ENCODE measurements at places on chromosomes 7 and 10.

- no peak for DNase-seq
- no peak overlapping the region for H3K4me3 ChIP-seq
- no peak overlapping the region for H3K27ac ChIP-seq
- no peaks in the 10 kb centered on the region for H3K36me3 ChIP-seq
- H3K27me3 ChIP-seq: no peaks in the 10 kb centered on the region
- peaks cover 65% of the 10 kb centered on the region for H3K4me1 ChIP-seq
These were observed 5.9 kb downstream of the AKAP9 start for GRCh38 chr7:91946549-91946948.

DNA sequence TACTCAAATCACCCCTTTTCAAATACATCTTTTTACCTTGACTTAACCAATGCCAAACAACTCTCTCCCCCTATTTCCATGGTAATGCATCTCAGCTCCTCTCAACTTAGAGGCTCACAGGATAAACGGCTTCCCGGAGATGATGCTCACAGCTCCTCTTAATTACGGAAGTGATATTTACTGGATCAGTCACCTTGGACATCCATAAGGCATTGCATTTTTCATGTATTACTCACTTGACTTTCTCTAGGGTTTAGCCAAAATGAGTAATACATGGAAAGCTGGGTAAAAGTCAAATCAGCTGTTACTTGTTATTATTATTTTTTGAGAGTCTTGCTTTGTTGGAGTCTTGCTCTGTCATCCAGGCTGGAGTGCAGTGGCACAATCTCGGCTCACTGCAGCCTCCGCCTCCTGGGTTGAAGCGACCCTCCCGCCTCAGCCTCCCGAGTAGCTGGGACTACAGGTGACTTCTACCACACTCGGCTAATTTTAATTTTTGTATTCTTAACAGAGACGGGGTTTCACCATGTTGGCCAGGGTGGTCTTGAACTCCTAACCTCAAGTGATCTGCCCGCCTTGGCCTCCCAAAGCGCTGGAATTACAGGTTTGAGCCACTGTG, 73.3 kb upstream of the RHEB start:
- no peaks in the 10 kb centered on the region for H3K4me1 ChIP-seq
- no peaks in the 10 kb centered on the region for H3K27me3 ChIP-seq
- no peak overlapping the region for H3K4me3 ChIP-seq
- no peak for DNase-seq

GRCh38 chr7:57342954-57343353, 107.0 kb upstream of the ZNF716 start:
- H3K27ac ChIP-seq: no peak overlapping the region
- no peaks in the 10 kb centered on the region for H3K4me1 ChIP-seq
- H3K4me3 ChIP-seq: no peak overlapping the region
- no peaks in the 10 kb centered on the region for H3K36me3 ChIP-seq

GRCh38 chr7:66946545-66946944, 25.5 kb downstream of the TMEM248 start:
- peak overlapping the region; percentile 70 for H3K27ac ChIP-seq
- H3K27me3 ChIP-seq: no peaks in the 10 kb centered on the region
- no peak overlapping the region for H3K4me3 ChIP-seq
- peaks cover 100% of the 10 kb centered on the region for H3K36me3 ChIP-seq

- no peaks in the 10 kb centered on the region for H3K27me3 ChIP-seq
- no peak overlapping the region for H3K4me3 ChIP-seq
- no peak overlapping the region for H3K27ac ChIP-seq
These were observed 120.4 kb upstream of the RAB11FIP2 start for GRCh38 chr10:118167056-118167700.

DNA sequence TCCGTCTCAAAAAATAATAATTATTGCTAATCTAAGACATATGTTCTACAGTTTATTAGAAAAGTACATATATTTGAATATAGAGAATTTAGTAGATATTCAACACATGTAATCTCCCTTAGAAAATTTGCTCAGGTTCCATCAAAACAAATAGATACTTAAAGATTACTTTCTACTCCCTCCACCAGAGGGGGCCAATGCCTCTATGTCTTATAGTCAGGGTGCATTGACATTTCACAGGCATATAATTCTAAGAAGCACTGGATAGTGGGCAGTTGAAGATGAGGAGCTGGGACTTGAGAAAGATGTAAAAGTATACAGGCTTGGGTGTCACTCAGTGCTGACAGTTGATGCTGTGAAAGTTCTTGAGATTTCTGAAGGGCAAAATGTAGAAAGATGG, 301.6 kb upstream of the HPS1 start:
- no peaks in the 10 kb centered on the region for H3K4me1 ChIP-seq
- DNase-seq: peak; percentile 13
- no peaks in the 10 kb centered on the region for H3K27me3 ChIP-seq
- H3K4me3 ChIP-seq: no peak overlapping the region

DNA sequence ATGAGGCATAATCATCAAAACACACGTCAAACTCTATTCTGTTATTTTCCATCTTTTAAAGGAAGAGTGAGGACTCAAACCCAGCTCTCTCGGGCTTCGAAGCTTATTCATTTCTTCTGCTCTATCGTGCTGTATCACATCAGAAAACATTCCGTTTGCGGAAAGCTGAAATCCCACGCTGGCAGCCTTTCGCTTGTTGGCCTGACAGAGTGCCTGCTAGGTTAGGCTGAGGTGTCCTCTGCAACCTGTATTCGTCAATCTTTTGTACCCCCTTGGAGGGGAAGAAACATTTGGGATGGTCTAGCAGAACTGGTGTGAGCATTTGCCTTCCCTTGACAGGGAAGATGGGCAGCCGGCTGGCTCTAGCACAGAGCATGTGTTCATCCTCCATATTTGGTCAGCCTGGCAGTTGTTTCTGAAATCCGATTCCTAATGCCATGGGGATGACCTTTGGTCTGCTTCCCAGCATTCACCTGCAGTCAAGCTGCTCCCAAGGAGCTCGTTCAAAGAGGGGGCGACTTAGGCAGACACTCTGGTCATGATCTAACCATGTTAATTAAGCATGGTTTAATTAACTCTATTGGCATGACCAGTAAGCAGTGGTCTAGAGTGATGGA, 55.2 kb downstream of the TACC2 start:
- no peaks in the 10 kb centered on the region for H3K36me3 ChIP-seq
- peaks cover 4% of the 10 kb centered on the region for H3K4me1 ChIP-seq
- DNase-seq: peak; percentile 82
- H3K4me3 ChIP-seq: no peak overlapping the region
- H3K27ac ChIP-seq: peak overlapping the region; percentile 79

- no peaks in the 10 kb centered on the region for H3K36me3 ChIP-seq
- H3K27ac ChIP-seq: peak overlapping the region; percentile 81
- peak; percentile 65 for DNase-seq
- no peaks in the 10 kb centered on the region for H3K27me3 ChIP-seq
These were observed 161.1 kb downstream of the PRKAG2 start for GRCh38 chr7:151715666-151716315.

- H3K36me3 ChIP-seq: no peaks in the 10 kb centered on the region
- no peak for DNase-seq
- no peak overlapping the region for H3K4me3 ChIP-seq
- no peak overlapping the region for H3K27ac ChIP-seq
- no peaks in the 10 kb centered on the region for H3K27me3 ChIP-seq
- H3K4me1 ChIP-seq: no peaks in the 10 kb centered on the region
These were observed 170.3 kb downstream of the NRP1 start for GRCh38 chr10:33164060-33164709.

DNA sequence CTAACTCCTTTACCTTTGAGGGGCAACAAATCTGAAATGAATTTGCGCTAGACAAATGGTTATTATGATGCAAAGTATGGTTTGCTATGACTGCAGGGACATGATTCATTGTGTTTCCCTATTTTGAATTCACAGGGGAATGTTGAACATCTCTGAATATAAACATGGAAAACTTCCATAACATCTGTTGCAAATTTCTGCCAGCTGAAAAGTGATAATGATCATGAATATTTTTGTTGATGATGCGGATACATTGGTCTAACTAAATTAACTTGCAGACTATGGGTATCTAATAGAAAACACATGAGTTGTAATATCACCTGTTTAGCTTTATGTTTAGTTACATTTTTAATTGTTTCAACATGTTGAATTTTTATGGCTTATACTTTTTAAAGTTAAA, 1325.5 kb downstream of the REEP3 start:
- no peaks in the 10 kb centered on the region for H3K27me3 ChIP-seq
- H3K4me1 ChIP-seq: no peaks in the 10 kb centered on the region
- H3K36me3 ChIP-seq: no peaks in the 10 kb centered on the region
- H3K4me3 ChIP-seq: no peak overlapping the region
- H3K27ac ChIP-seq: no peak overlapping the region
- DNase-seq: no peak

GRCh38 chr10:103747193-103747865, 108.0 kb downstream of the SH3PXD2A start:
- H3K27ac ChIP-seq: no peak overlapping the region
- H3K27me3 ChIP-seq: no peaks in the 10 kb centered on the region
- no peak overlapping the region for H3K4me3 ChIP-seq
- no peak for DNase-seq
- H3K4me1 ChIP-seq: peaks cover 4% of the 10 kb centered on the region

DNA sequence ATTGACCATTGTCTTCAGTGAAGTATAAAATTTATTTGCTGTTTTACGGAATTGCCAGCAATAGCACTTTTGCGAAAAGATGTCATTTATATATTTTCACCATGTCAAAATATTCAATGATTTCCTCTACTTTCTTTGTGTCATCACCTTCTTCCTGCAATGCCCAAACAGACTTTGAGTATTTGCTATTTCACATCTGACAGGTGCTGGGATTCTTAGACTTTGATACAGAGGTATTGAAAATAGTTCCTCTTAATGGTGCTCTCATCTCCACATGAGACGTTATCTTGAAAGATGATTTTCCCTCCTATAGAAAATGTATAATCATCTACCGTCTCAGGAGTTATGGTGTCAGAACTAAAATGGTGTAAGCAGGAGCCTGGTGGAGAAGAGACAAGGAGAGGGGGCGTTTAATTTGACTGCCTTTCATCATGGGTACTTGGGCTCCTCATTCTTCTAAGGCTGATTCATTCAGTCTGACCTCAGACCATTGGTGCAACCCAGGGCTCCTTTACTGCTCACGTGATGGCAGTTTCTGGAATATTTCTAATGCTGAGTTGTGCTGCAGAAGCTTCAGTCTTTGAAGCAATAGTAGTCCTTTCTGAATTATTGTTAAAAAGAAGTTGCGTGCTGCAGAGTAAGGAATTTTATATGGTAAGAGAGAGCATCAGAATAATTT, 404.6 kb downstream of the PHTF2 start:
- DNase-seq: no peak
- H3K4me3 ChIP-seq: no peak overlapping the region
- no peaks in the 10 kb centered on the region for H3K36me3 ChIP-seq
- H3K27me3 ChIP-seq: no peaks in the 10 kb centered on the region
- no peak overlapping the region for H3K27ac ChIP-seq
- H3K4me1 ChIP-seq: no peaks in the 10 kb centered on the region

DNA sequence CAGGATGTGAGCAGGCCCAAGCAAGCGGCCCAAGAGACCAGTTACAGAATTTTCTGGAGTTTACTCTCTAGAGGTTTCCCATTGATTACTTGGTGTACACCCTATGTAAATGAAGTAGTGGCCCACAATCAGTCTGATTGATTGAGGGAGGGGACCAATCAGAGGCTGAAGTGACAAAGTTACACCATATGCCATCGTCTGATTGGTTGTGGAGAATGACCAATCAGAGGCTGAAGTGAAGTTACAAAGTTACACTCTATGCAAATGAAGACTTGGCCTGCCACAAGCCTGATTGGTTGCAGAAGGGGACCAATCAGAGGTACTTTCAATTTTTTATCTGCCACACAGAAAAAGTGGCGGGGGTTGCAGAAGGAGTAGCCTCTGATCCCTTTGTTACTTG, 83.7 kb downstream of the KIF20B start:
- no peak for DNase-seq
- H3K27ac ChIP-seq: no peak overlapping the region
- H3K4me3 ChIP-seq: no peak overlapping the region
- no peaks in the 10 kb centered on the region for H3K4me1 ChIP-seq
- peaks cover 3% of the 10 kb centered on the region for H3K36me3 ChIP-seq

DNA sequence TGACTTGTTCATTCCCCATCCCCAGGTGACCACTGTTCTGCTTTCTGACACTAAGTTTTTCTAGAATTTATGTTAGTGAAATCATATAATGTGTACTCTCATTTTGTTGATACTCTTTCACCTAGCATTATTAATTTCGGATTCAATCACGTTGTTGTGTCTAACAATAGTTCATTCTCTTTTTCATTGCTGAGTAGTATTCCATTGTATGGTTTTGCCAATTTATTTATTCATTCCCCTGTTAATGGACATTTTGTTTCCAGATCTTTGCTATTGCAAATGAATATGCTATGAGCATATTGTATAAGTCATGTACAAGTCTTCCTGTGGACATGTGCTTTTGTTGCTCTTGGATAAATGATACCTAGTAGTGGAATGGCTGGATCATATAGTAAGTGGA, 146.4 kb downstream of the FAM204A start:
- H3K27me3 ChIP-seq: no peaks in the 10 kb centered on the region
- no peak for DNase-seq
- H3K4me1 ChIP-seq: no peaks in the 10 kb centered on the region
- no peak overlapping the region for H3K27ac ChIP-seq
- H3K36me3 ChIP-seq: no peaks in the 10 kb centered on the region

- no peaks in the 10 kb centered on the region for H3K27me3 ChIP-seq
- peak; percentile 51 for DNase-seq
- H3K4me1 ChIP-seq: peaks cover 26% of the 10 kb centered on the region
These were observed 43.8 kb downstream of the EXOC6 start for GRCh38 chr10:92891885-92892690.

- H3K4me3 ChIP-seq: no peak overlapping the region
- H3K27ac ChIP-seq: no peak overlapping the region
- no peaks in the 10 kb centered on the region for H3K36me3 ChIP-seq
These were observed 62.8 kb downstream of the ADARB2 start for GRCh38 chr10:1674501-1674900.

- no peak overlapping the region for H3K27ac ChIP-seq
- H3K36me3 ChIP-seq: no peaks in the 10 kb centered on the region
- no peak overlapping the region for H3K4me3 ChIP-seq
- H3K4me1 ChIP-seq: no peaks in the 10 kb centered on the region
- H3K27me3 ChIP-seq: no peaks in the 10 kb centered on the region
These were observed 36.6 kb upstream of the PLPP4 start for GRCh38 chr10:120420421-120420820.

DNA sequence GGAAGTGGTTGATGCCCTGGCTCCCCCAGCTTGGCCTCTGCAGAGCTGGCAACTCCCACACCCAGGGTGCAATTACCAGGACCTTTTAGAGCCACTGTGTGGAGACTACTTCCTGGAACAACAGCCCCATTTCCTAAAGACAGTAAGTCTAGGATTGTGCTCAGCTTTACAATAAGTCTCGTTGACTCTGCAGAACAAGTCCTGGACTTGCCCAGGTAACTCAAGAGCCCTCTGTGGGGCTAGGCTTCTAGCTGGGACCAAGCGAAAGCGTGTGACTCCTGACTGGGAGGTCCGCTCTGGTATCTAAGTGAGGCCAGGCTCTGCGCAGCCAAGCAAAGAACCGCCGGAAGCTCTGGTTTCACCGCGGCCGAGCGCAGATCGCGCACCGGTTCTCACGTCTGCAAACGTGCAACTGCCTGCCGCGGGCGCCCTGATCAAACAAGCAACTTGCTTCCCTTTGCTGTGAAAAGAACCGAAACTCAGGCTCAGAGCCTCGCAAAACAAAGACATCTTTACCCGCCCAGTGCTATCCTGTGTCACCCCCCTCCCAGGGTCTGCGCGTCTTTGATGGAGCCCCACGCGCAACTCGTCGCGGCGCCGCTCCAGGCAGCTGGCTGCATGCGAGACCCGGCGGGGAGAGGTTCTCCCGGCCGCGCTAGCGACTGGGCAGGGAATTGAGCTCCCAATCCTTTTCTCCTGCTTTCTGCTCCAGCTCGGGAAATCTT, 4.4 kb upstream of the PDLIM1 start:
- peak; percentile 88 for DNase-seq
- peak overlapping the region; percentile 65 for H3K27ac ChIP-seq
- peaks cover 6% of the 10 kb centered on the region for H3K27me3 ChIP-seq
- H3K4me1 ChIP-seq: peaks cover 17% of the 10 kb centered on the region
- no peaks in the 10 kb centered on the region for H3K36me3 ChIP-seq
- H3K4me3 ChIP-seq: peak overlapping the region; percentile 36
